Stimulated activated CD8-positive, alpha-beta memory T cell treated with anti-CD3 and anti-CD28 coated beads, Interleukin-12 subunit alpha, Interleukin-12 subunit beta, amount 100 ng/mL, for 1 hour (primary cell): ENCODE measurements at places on chromosomes 13 and 19.

DNA sequence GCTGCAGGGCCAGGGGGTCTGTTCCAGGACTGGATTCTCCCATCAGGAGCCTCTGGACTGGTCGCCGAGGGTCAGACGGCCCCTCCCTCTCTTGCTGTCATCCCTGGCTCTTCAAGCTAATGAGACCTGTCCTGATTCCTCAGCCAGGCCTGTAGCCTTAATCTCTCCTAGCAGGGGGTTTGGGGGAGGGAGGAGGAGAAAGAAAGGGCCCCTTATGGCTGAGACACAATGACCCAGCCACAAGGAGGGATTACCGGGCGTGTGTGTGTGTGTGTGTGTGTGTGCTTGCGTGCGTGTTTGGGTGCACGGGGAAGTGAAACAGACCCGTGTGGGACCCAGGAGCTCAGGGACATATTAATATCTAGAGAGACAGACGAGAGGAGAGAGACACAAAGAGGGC lies 1.9 kb upstream of the CRX start:
- no peak for DNase-seq

DNA sequence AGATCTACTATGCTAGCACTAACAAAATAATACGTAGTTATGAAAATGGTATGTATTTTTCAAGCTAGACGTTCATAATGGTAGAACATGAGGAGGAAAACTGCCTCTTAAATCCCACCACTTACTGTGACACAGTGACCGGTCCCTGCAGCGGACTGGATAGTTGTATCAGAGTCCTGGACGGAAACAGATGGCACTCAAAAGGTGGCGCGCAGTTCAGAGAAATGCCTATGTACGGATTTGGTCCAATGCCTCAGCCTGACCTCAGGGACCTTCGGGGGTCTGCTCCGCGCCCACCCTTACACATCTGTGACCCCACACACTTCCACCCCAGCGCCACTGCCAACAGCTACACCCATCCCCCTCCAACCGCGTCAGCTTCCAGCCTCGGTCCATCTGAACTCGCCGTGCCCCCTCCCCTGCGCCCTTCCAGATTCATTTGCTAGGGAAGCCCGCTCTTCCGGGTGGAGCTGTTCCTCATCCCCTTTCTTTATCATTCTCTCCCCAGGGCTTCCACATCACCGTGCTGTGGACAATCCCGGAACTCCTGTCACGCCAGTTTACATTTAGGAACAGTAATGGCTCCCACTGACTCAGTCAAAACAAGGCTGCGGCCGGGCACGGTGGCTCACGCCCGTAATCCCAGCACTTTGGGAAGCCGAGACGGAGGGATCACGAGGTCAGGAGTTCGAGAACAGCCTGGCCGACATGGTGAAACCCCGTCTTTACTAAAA lies 792 bp upstream of the LENG8 start:
- peak; percentile 11 for DNase-seq

GRCh38 chr13:48731957-48732569 lies 78.3 kb downstream of the CYSLTR2 start:
- DNase-seq: peak; percentile 39

- DNase-seq: no peak
Measured at GRCh38 chr13:50141375-50141975, 126.2 kb downstream of the KCNRG start.

- DNase-seq: peak; percentile 11
Measured at GRCh38 chr19:45152504-45153338, 8.1 kb downstream of the NKPD1 start.

GRCh38 chr19:2424686-2425621 lies 2.4 kb downstream of the TIMM13 start:
- no peak for DNase-seq

DNA sequence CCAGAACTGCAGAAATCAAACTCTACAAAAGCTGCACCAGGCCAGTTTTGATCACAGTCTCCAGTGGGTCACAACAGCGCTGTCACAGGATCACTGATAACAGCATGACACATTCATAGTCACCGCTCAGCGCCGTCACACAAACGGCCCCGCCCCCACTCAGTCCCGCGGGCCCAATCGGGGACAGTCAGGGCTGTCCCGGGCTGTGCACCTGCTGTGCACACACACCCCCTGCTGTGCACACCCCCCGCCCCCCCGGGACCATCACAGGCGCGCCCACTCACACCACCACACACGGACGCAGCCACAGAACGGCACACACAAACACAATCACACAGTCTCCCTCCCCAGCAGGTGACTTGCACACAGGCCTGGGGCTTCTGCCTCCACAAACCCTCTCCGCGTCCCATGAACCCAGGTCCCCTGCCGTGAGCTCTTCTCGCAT lies 435 bp upstream of the ZNF382 start:
- DNase-seq: peak; percentile 76

DNA sequence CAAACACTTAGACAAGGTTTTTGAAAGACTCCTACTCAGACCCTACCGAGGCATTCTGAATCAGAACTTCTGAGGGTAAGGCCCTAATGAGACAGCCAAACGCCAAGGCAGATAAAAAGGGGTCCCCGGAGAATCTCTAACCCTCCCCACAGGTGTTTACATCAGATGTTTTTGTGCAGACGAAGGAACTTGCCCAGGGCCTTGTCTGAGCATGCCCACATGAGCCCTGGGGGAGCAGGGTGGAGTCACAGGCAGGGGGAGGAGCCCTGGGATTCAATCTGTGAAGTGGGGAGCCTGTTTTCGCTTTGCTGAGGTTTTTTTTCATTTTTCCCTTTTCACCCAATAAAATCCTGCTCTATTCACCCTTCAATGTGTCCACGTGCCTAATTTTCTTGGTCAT lies 61.6 kb upstream of the MED4 start:
- peak; percentile 61 for DNase-seq

DNA sequence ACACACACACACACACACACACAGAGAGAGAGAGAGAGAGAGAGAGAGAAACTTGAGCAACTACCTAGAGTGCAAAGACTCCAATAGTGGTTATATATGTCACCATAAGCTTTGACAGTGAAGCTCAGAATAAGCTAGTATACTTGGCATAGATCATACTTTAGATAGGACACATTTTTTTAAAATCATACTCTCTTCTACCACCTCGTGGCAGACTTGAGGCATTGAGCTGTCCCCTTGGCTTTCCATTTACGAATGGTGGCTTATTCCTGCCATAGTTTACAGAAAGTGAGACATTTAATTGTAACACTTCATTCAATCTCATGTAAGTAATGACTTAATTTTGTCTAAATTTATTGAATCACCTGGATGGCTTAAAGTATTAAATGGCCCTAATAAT lies 108.2 kb downstream of the EDNRB start:
- DNase-seq: no peak

DNA sequence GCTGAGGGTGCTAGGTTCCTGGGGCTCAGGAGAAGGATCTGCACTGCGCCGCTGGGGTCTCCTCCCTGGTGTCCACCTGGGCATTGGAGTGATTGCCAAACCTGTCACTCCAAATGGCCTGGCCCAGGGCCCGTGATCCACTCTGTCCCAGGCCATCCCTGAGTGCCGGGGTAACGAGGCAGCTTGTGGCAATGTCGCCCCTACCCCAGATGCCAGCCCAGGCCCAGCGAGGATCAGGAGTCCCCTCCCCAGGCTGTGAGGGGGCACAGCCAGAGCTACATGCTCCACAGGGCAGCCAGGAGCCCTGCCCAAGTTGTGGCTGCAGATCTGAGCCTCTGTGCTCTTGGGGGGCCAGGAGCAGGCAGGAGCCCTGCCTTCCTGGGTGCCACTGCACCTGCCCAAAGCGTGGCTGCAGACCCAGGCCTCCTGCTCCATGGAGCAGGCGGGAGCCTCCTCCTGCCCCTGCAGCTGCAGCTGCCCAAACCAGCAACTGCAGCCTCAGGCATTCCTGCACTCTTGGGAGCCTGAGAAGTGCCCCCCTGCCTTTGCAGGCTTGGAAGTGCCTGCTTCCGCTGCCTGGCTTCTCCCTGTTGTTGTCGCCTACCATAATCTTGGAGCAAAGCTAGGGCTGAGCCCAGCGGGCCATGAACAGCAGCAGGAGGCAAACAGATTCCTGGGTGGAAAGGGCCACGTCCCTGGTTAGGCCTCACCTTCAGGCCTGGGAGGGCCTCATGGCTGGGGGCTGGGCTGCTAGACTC lies 4.6 kb downstream of the IGFL4 start:
- DNase-seq: no peak

DNA sequence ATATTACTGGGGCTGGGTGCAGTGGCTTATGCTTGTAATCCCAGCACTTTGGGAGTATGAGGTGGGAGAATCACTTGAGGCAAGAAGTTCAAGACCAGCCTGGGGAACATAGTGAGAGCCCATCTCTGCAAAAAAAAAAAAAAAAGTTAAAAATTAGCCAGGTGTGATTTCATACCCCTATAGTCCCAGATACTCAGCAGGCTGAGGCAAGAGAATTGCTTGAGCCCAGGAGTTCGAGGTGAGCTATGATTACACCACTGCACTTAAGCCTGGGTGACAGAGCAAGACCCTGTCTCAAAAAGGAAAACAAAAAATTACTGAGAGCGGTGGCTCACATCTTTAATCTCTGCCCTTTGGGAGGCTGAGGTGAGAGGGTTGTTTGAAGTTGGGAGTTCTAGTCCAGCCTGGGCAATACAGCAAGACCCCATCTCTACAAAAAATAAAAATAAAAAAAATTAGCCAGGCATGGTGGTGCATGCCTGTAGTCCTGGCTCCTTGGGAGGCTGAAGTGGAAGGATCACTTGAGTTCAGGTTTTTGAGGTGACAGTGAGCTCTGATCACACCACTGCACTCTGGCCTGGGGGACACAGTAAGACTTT lies 87.5 kb downstream of the ZMYM2 start:
- DNase-seq: no peak

DNA sequence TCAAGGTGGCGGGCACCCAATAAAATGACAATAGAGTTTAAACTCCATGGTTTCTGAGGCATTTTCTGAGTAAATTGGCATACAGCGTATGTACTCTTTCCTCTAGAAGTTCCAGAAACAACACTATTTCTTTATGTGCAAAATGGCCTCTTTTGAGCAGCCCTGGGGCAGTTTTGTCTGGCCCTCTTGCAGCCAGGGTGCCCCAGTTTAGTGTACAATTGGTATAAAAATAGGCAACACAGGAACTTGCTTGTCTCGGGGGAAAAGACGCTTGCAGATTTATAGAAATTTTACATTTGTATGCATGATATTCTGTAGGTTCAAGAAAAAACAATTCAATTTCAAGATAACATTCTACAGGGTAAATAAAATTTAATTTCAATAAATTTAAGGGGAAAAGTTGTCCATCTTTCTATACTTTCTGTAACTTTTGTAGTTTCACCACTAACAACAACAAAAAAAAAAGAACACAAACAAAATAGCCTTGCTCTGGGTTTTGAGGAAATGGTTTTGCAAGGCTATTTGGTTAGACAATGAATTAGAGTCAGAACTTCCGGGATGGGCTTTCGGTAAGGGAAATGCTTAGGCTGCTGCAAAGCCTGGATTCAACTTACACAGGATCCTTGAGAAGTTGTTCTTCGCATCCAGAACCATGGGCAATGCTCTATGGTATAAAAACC lies 45.3 kb downstream of the LRCH1 start:
- no peak for DNase-seq

- no peak for DNase-seq
Measured at GRCh38 chr13:58340895-58341294, 709.4 kb downstream of the PCDH17 start.

- no peak for DNase-seq
Measured at GRCh38 chr19:33926306-33926705, 129.6 kb downstream of the KCTD15 start.

- DNase-seq: no peak
Measured at GRCh38 chr13:85665286-85665685, 133.9 kb downstream of the SLITRK6 start.

GRCh38 chr19:7562646-7563393 lies 27.3 kb downstream of the PNPLA6 start:
- no peak for DNase-seq

- no peak for DNase-seq
Measured at GRCh38 chr13:40429706-40430545, 236.5 kb downstream of the FOXO1 start.

- DNase-seq: no peak
Measured at GRCh38 chr13:54687173-54687572, 1658.6 kb downstream of the OLFM4 start.

- DNase-seq: no peak
Measured at GRCh38 chr19:5216141-5216847, 124.3 kb downstream of the PTPRS start.

GRCh38 chr19:37007587-37008220 lies 70.5 kb upstream of the ZNF420 start:
- DNase-seq: no peak

GRCh38 chr13:37651891-37652290 lies 53.3 kb upstream of the POSTN start:
- DNase-seq: no peak

- DNase-seq: no peak
Measured at GRCh38 chr19:33905937-33906577, 109.4 kb downstream of the KCTD15 start.

- DNase-seq: peak; percentile 39
Measured at GRCh38 chr19:39941615-39942365, 7.4 kb upstream of the FCGBP start.

- no peak for DNase-seq
Measured at GRCh38 chr13:28421676-28422410, 73.1 kb downstream of the FLT1 start.

DNA sequence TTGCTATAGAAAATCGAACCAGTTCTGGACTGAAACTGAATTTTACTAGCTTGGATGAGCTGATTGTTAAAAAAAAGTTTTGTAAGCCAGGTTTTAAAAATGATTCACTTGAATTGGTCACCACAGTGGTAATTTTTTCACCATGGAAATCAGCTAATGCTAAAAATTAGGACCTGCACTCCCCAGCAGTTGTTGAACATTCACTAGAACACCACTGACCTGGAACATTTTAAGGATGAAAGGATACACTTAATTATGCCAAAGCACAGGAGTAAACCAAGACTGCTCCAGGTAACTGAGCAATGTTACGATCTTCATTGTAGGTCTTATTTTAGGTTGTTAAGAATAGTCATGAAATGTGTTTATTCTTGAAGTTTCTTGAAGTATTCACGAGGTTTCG lies 1342.6 kb upstream of the SPRY2 start:
- DNase-seq: no peak

DNA sequence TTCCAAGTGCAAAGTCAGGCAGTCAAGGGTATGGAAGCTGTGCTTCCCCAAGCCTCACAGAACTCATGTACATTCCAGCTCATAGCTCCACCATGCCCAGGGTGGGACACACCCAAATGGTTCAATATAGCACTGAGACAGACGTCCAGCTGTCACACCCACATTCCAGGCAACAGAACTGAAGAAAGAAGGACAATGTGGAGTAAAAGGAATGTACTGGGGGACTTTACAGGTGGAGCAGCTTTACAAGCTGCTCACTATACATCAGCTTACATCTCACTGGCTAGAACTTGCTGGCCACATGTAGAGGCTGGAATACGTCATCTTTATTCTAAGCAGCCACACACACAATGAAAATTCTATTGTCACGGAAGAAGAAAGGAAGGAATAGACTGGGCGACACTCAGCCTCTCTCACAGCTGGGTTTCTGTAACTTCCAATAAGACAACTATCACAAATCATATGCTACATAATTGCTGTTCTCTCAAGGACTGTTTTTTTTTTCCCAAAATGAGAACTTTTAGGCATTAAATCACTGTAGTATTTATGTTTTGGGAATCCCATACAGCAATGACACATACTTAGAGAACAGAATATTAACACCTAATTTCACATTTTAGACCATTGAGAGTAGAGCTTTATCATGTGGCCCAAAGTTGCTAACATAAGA lies 86.1 kb downstream of the KLF12 start:
- no peak for DNase-seq

GRCh38 chr13:30027569-30028455 lies 177.4 kb upstream of the UBL3 start:
- DNase-seq: no peak

GRCh38 chr19:918481-919198 lies 1.5 kb downstream of the KISS1R start:
- DNase-seq: no peak

- DNase-seq: no peak
Measured at GRCh38 chr13:32969516-32969941, 46.7 kb upstream of the KL start.
